ENCODE measurements at places on chromosomes 16 and 17.

DNA sequence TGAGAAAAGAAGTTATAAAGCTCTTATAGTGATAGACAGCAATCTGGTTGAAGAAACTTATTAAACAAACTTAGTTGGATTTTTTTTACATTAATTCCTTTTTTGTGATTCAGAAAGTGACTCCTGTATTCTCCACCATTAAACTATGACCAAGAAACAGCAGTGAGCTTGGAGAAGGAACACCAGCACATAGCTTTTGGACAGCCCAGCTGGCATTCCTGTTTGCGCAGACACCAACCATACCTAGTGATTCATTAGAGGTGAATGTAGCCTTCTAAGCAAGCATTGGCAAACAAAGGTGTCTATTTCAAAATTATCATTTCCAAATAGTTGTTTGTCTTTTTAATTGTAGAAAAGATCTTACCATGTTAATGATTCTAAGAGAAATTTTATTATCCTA is 94.4 kb downstream of the STXBP4 start:
- DNase-seq: no peak

- DNase-seq: no peak
Observed at GRCh38 chr17:39294060-39294459, 68.3 kb upstream of the STAC2 start.

GRCh38 chr17:57669671-57670529 is 75.2 kb downstream of the CCDC182 start:
- DNase-seq: peak; percentile 14

- no peak for DNase-seq
Observed at GRCh38 chr17:63931981-63932561, at the start of gene CD79B. TSS of gene CD79B (minus strand) at chr17:63932331. CDS start at chr17:63932261, 70 bp downstream.

DNA sequence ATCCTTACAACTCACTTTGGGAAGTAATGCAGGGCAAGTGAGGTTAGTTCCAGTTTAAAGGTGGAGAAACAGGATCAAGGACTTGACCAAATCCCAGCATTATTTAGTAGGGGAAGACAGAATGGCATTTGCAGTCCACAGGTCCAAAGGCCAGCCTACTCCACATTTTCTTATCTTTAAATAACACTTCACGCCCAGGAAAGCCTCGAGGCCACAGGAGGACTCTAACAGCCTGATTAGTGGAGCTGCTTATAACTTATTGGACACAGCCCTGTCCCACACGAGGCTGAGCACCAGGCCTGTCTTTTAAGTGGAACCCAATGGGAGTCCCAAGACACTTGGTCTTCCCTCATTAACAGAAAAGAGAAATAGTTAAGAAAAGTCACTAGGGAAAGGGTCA is 12.1 kb upstream of the HYDIN start:
- no peak for DNase-seq

- no peak for DNase-seq
Observed at GRCh38 chr16:67028167-67028695, 718 bp upstream of the CBFB start.

- no peak for DNase-seq
Observed at GRCh38 chr17:55898195-55898594, 147.3 kb downstream of the PCTP start.

DNA sequence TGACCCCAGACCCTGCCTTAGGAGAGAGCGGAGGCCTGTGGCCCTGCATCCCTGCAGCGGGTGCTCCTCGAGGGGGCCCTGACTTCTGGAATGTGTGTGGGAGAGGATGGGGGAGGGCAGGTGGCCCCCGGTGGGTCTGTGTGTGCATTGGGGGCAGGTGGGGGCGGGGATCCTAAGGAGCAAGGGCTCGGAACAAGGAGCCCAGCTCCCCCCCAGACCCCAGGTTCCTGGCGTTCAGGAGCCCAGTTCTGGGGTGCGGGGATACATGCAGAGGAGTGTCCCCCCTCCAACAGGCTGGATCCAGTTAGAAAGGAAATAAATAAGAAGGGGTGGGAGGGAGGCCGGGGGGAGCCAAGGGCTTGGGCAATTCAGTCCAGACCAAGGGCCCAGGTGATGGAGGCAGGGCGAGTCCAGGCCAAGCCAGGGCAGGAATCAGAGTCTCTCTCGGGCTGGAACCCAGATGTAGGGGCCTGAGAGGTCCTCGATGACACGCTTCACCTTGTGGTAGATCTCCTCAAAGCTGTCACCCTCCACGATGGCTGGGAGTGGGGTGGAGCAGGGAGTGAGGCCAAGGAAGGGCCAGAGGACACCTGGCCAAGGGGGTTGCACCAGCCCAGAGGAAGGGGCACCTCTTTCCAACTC is 11.2 kb upstream of the ASGR1 start:
- DNase-seq: no peak

DNA sequence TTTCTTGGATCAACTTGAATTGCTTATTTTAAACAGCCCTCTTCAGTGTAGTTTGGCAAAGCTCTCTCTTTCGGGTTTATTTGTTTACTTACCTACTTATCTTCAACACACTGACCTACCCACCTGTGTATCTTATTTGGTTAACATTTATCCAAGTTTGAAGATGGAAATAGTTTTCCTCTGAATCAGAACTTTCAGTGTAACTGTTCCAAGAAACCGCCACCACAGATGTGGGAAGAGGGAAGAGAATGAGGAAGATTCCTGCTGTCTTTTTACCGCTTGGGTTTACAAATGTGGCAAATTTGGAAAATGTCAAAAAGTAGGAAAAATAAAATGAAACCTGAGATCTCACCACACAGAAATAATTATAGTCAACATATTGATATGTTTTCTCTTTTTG is 115.8 kb downstream of the MSI2 start:
- DNase-seq: no peak

- DNase-seq: no peak
Observed at GRCh38 chr16:76819226-76819916, 371.6 kb upstream of the MON1B start.

- no peak for DNase-seq
Observed at GRCh38 chr16:84459941-84460405, 44.5 kb downstream of the MEAK7 start.

- peak; percentile 38 for DNase-seq
Observed at GRCh38 chr17:5499476-5500231, 13.3 kb downstream of the MIS12 start.

DNA sequence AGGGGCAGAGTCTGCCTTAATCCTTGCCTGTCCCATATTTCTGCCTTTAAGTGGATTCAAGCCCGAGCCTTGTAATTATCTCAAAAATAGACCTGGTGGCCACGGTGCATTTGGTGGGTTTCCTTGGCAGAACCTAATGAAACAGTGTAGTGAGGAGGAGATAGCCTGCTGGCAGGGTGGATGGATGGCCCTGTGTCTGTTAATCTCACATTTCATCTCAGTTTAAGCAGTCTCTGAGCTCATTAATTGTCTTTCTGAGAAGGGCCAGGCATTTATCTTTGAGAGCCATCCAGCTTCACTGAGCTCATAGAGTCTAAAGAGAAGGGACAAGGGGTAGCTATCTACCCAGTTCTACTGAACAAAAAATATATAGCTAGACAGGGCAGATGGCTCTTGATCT is 364.0 kb upstream of the EEF2KMT start:
- peak; percentile 49 for DNase-seq

GRCh38 chr17:67485666-67486065 is 108.6 kb downstream of the PITPNC1 start:
- DNase-seq: peak; percentile 43

- DNase-seq: no peak
Observed at GRCh38 chr17:40325156-40326013, 16.4 kb downstream of the RARA start.

- peak; percentile 69 for DNase-seq
Observed at GRCh38 chr17:47692895-47693730, 848 bp upstream of the TBKBP1 start.

DNA sequence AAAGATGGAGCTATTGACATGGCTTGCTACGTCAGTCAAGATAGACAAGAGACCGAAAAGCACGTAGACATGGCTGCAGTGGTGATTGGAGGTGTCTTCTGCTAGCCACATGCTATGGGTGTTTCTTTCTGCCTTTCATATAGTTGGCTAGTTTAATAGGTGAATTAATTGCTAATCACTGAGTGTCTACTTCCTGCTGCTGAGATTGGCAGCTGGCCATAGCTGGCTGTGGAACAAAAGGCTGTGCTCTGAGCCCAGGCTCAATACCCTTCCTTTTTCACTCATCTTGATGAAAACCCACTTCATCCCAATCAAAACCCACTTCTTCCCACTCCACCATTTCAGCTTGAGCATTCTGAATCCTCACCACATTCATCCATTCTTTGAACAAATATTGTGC is 221.4 kb upstream of the MAF start:
- DNase-seq: no peak

DNA sequence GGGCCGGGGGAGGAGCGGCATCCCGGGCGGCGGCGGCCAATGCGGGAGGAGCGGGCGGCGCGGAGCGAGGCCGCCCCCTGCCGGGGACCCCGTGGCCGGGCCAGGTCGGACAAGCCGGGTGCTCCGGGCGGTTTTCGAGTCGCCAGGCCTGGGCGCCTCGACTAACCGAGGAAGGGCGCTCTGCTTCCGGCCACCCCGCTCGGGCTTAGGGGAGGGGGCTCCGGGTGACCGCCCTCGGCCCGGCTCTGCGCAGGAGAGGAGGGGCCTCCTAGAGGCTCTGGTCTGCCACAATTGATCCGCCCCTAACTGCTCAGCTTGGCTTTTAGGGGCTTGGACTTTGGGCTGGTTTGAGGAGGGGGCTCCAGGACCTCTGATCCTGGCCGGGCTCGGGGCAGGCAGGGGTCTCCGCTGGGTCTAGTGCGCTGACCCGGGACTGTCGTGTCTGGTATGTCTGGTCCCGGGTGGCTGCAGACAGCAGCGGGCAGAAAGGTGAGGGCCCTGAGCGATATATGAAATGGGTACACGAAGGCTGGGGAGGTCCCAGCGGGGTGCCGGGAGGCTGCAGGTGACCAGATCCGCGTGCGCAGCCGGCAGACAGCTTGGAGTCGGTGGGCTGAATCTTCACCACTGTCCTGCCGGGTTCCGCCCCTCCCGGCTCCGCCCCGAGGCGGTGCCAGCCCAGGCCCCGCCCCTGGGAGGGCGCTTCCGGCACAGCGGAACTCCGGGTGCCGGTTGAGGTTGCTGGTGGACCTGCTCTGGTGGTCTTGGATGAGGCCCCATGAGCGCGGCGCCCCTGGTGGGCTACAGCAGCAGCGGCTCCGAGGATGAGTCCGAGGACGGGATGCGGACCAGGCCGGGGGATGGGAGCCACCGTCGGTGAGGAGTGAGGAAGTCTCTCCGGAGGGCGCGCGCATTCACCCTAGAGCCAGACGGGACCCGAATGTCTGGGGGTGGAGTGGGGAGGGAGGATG is at the start of gene USB1:
TSS of gene USB1 (plus strand) at position 702 of the 971 bp plus-strand sequence. CDS start at position 779, 77 bp downstream.
- peak; percentile 87 for DNase-seq

- DNase-seq: no peak
Observed at GRCh38 chr17:9729034-9729650, 62.2 kb downstream of the DHRS7C start.

- DNase-seq: no peak
Observed at GRCh38 chr16:53950677-53951076, 246.7 kb downstream of the FTO start.

- DNase-seq: no peak
Observed at GRCh38 chr16:85573696-85574641, 39.2 kb upstream of the GSE1 start.

DNA sequence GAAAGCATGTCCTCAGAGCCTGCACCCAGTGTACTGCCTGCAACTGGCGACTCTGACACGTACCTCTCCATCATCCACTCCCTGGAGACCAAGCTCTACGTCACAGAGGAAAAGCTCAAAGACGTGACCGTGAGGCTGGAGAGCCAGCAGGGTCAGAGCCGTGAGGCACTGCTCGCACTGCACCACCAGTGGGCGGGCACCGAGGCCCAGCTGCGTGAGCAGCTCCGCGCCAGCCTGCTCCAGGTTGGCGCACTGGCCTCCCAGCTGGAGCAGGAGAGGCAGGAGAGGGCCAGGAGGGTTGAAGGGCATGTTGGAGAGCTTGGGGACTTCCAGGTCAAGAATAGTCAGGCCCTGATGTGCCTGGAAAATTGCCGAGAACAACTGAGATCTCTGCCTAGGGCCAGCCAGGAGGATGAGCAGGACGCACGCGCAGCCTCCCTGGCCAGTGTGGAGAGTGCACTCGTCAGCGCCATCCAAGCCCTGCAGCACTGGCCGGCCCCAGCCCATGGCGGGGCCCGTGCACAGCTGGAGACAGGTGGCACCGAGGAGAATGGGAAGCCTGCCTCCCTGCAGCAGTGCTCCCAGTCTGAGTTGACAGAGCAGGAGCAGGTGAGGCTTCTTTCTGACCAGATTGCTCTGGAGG is 40.3 kb downstream of the PLD6 start:
- DNase-seq: no peak

- DNase-seq: no peak
Observed at GRCh38 chr16:84842516-84843148, 22.8 kb downstream of the CRISPLD2 start.

GRCh38 chr16:86100205-86101136 is 201.5 kb downstream of the IRF8 start:
- DNase-seq: no peak

GRCh38 chr16:66240631-66241395 is 125.7 kb upstream of the CDH5 start:
- no peak for DNase-seq

DNA sequence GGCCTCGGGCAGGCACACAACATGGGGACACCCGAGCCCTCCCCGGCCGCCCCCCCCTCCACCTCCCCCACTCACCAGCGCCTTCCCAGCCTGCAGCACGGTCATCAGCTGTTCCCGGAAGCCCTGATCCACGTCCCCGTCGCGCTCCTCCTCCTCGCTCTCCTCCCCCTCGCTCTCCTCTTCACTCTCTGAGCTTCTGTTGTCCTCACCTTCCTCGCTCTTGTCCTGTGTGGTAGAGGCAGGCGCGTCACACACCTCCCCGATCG is 10.3 kb downstream of the MYBBP1A start:
- DNase-seq: no peak

- DNase-seq: peak; percentile 94
Observed at GRCh38 chr16:794091-794822, 5.8 kb downstream of the CHTF18 start.

GRCh38 chr16:56728980-56729734 is 772 bp upstream of the NUP93 start:
- DNase-seq: no peak

DNA sequence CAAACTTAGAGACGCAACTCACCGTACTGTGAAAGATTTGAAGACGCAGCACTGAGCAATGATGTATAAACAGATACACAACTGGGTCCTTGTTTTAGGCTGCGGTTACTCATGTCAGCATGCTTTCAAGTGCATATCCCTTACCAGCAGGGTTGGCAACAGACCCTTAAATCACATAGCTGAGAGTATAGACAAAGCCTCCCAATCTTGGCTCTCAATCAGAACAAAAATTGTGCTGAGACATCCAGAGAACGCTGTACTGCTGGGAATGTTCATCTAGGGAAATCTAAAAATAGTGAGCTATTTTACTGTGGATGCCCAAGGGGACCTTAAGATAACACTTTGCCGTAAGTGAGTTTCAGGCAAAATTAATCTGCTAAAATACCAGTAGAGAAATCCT is 84.4 kb upstream of the NUDT7 start:
- no peak for DNase-seq

- DNase-seq: no peak
Observed at GRCh38 chr16:47581114-47581513, 120.0 kb downstream of the PHKB start.
